ENCODE measurements at places on chromosomes 12 and 14. TPM values are rescaled to one million over a fixed set of nuclear protein-coding genes. Genes with fewer than 3 reads are reported as not detected.

The LRP1-AS gene
- total RNA-seq: not detected

DNA sequence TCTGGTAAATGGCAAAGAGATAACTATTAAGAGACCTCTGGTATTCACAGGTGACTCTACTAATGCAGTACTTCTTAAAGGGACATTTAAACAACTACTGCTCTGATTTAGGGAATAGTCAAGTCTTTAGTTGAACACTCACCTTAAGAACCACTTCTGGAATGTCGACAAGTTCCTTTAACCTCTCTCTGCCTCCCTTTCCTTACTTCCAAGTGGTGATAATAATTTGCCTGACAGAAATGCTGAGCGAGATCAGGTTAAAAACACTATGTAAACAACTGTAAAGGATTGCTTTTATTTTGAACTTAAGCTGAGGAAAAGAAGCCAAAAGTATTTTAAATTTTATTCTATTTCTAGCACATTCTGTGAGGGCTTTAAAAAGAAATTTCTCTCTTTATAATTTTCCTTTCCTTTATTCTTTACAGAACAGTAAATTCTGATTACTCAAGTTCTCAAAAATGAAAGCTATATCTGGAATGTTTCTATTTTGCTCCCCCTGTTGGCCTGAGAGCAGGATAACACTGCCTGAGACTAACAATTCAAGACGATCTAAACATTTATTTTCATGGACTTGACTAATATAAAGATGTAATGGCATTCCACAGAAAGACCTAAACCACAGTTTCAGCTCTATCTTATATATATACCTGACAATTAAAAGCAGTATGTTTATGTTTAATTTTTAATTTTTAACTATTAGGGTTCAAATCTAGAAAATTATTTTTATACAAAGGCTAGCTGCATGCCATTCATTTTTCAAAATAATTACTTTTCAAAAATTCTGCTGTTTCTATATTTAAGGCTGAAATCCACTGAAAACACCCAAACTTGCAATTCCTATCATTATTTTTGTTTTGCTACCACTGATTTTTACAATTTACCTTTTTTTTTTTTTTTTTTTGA is 29.2 kb downstream of the ZCCHC8 start:
- DNase-seq: no peak

The DHRS2 gene
- 0.69 TPM for total RNA-seq

The KIF5A gene
- total RNA-seq: 0.51 TPM

GRCh38 chr14:74038020-74038859 is 19.1 kb downstream of the BBOF1 start:
- DNase-seq: no peak

DNA sequence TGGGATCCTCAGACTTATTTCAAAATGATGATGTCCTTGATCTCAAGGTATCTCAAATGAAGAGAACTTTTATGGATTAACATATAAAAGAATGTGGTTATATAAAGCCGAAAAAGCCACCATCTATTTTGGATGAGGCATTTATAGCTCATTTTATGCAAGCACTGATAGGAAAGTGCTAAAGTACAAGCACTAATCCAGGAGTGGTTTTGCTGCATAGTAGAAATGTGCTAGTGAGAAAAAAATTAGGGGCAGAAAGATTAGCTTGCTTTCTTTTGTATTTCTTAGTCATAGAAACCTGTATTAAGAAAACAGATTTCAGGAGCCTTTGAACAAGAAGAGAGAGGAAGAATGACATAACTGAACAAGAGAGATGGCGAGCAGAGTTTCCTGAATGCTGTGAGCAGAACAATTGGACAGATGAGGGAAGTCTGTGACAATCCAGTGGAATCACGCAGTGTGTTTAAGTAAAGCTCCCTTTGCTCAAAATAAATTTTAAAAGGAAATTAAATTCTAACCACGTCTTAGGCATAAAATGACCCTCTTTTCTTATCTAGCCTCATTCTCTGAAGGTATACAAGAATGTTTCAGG is 238.2 kb upstream of the NOVA1 start:
- DNase-seq: no peak
